ENCODE measurements at places on chromosomes 6 and 20.

DNA sequence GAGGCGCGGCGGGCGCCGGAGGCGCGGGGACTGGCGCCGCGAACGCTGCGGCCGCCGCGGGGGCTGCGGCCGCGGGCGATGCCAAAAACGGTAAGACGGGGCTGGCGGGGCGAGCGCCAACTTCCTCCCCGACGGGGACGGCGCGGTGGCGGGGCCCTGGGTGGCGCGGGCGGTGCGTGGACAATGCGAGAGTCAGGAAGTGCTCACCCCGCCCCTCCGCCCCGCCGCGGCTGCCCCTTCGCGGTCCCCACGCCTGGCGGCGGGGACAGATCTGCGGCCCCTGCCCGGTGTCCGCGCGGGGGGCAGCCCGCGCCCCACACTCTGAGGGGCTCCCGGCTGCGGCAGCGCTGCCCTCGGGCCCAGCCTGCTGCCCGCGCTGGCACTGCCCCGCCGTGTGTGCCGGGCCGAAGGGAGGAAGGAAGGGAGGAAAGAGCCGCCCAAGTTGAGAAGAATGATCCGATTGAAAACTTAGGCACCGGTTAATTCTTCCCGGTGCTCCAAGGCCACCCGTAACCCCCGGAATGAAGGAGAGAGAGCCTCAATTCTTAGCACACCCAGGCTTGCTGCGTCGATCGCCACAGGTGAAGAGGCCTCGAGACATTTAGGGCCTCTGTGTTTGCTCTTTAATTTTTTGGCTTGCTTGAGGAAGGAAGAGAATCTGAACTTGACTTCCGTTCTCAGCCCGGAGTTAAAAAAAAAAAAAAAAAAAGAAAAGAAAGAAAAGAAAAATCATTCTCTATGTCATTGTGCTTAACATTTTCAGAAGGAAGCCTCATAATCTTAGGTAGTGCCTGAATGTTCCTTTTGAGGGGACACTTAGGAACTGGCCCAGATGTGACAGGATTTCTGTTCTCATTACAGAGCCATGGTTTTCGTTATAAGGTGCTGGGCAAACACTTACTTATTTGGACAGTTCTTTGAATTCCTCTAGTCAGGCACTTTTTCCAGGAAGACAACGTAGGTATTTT is 982 bp downstream of the HECA start:
- DNase-seq, result peak; percentile 62

- no peak for DNase-seq
Measured at GRCh38 chr20:23166563-23166962, 80.4 kb upstream of the CD93 start.

- DNase-seq, result no peak
Measured at GRCh38 chr20:45115829-45116228, 855 bp upstream of the WFDC5 start.

- DNase-seq, result no peak
Measured at GRCh38 chr6:9308284-9308683, 872.9 kb upstream of the SLC35B3 start.

DNA sequence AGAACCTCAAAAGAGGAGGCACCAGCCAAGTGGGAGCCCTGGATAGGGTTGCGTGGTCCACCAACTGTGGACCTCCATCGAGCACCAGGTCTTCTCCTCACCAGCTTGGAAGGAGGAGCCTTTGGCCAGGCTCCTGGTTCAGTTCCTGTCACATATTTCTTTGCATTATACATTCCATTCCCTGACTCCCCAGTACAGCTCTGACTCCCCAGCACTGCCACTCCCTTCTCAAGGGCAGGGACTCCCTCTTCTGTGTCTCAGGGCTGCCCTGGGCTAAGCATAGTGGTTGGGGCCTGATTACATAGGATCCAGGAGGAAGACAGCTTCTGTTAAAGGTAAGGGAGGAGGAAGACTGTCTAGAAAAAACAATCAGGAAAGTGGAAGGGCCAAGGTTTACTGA is 91.1 kb downstream of the MRPL14 start:
- DNase-seq, result no peak

- DNase-seq, result no peak
Measured at GRCh38 chr6:52074155-52074554, 13.3 kb downstream of the PKHD1 start.
